ENCODE measurements at places on chromosomes 5 and 9.

GRCh38 chr5:10988622-10989021, 227.6 kb upstream of the DAP start:
- DNase-seq = no peak
- H3K27ac ChIP-seq = peak overlapping the region; percentile 66
- H3K4me3 ChIP-seq = no peak overlapping the region
- H3K27me3 ChIP-seq = peaks cover 15% of the 10 kb centered on the region
- H3K36me3 ChIP-seq = no peaks in the 10 kb centered on the region

DNA sequence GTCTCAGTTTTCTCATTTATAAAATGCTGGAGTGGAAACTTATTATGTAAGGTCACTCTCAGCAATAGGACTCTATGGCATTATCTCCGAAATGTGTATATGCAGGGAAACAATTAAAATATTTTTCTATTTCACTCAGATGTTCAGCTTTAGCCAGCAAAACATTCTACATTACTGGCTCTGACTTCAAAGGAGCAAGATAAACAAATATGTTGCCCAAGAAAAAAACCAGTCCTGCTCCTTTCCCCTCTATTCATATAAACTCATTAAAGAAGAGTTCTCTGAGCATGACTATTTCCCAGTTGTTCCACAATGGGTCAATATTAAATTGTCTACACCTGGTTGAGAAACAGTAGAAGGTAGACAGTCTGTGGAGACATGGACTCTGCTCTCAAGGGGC, 155.0 kb downstream of the NPR3 start:
- no peak overlapping the region for H3K27ac ChIP-seq
- H3K4me3 ChIP-seq = no peak overlapping the region
- H3K4me1 ChIP-seq = peaks cover 4% of the 10 kb centered on the region
- peaks cover 12% of the 10 kb centered on the region for H3K27me3 ChIP-seq

GRCh38 chr5:80928073-80928472, 32.1 kb upstream of the RASGRF2 start:
- H3K4me3 ChIP-seq = no peak overlapping the region
- no peak for DNase-seq
- H3K4me1 ChIP-seq = peaks cover 2% of the 10 kb centered on the region

GRCh38 chr9:121073038-121073437, 1.7 kb upstream of the CNTRL start:
- no peak for DNase-seq
- H3K4me3 ChIP-seq = no peak overlapping the region
- H3K27me3 ChIP-seq = peaks cover 18% of the 10 kb centered on the region
- no peak overlapping the region for H3K27ac ChIP-seq
- H3K36me3 ChIP-seq = peaks cover 12% of the 10 kb centered on the region
- peaks cover 18% of the 10 kb centered on the region for H3K4me1 ChIP-seq

DNA sequence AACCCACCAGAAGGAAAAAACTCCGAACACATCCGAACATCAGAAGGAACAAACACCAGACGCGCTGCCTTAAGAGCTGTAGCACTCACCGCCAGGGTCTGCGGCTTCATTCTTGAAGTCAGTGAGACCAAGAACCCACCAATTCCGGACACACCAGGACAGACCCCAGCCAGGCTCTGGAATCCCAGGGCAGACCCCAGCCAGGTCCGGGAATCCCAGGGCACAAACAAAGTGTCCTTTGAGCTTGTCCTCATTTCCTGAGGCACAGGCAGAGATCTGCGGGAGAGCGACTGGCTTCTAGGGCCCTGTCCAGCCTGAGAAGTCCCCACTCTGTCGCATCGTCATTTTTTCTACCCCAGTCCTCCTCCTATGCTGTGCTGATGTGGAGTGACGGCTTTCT, 461.1 kb downstream of the ACTL7B start:
- no peaks in the 10 kb centered on the region for H3K4me1 ChIP-seq
- no peak overlapping the region for H3K4me3 ChIP-seq
- no peak overlapping the region for H3K27ac ChIP-seq
- no peaks in the 10 kb centered on the region for H3K36me3 ChIP-seq

GRCh38 chr9:90204128-90204831, 438.3 kb downstream of the DIRAS2 start:
- H3K4me1 ChIP-seq = no peaks in the 10 kb centered on the region
- no peak overlapping the region for H3K4me3 ChIP-seq
- H3K27ac ChIP-seq = no peak overlapping the region
- no peaks in the 10 kb centered on the region for H3K36me3 ChIP-seq
- peaks cover 14% of the 10 kb centered on the region for H3K27me3 ChIP-seq

GRCh38 chr5:74621492-74621891, 19.0 kb downstream of the ENC1 start:
- peaks cover 59% of the 10 kb centered on the region for H3K4me1 ChIP-seq
- no peaks in the 10 kb centered on the region for H3K27me3 ChIP-seq
- H3K36me3 ChIP-seq = no peaks in the 10 kb centered on the region
- DNase-seq = no peak
- no peak overlapping the region for H3K4me3 ChIP-seq

- no peak overlapping the region for H3K4me3 ChIP-seq
- no peak overlapping the region for H3K27ac ChIP-seq
- H3K27me3 ChIP-seq = no peaks in the 10 kb centered on the region
- no peaks in the 10 kb centered on the region for H3K36me3 ChIP-seq
- no peaks in the 10 kb centered on the region for H3K4me1 ChIP-seq
Observed at GRCh38 chr5:45383985-45384384, 312.2 kb downstream of the HCN1 start.

- no peak overlapping the region for H3K4me3 ChIP-seq
- H3K36me3 ChIP-seq = peaks cover 32% of the 10 kb centered on the region
- H3K4me1 ChIP-seq = peaks cover 18% of the 10 kb centered on the region
- no peaks in the 10 kb centered on the region for H3K27me3 ChIP-seq
- DNase-seq = no peak
Observed at GRCh38 chr5:119168401-119168800, 97.5 kb downstream of the DMXL1 start.

DNA sequence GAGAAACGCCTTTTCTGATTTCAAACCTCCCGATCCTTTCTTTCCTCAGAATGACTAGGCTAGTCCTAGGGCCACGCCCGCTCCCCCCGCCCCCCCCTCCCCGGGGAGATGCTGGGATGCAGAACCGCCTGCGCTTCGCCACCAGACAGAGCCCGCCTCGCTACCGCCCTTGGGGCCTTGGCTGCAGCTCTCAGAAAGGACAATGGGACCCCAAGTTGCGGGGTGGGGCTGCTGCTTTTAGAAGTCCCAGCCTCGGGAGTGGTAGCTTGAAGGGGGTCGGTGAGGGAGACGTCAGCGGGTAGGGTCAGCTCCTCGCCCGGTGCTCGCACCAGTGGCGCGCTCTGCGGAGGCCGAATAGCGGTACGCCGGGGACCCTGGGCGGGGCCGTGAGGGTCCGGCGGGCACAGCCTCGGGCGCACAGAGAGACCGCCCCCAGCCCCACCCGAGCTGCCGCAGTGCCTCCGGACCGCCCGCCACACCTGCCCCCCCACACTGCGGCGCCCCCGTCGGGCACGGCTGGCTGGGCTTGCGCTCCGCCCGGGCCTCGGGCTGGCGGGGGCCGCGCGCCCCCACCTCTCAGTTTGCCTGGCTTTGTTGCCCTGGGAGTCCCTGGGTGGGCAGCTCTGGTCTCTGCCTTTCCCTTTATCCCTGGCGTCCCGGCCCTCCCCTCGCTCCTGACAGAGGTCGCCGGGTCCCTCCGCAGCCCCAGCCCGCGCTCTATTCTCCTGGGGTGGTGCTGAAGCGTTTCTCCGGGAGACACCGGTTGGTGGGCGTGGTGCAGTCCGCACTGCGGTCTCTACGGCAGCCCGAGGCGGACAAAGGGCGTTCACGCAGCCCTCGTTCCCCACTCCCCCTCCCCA, 1.2 kb downstream of the MAP1B start:
- no peaks in the 10 kb centered on the region for H3K27me3 ChIP-seq
- peaks cover 43% of the 10 kb centered on the region for H3K4me1 ChIP-seq
- peak overlapping the region; percentile 90 for H3K4me3 ChIP-seq
- H3K36me3 ChIP-seq = no peaks in the 10 kb centered on the region
- DNase-seq = peak; percentile 49

Data from mesothelial cell of epicardium (in vitro differentiated cells).